ENCODE measurements at places on chromosomes 5 and 9. TPM values are rescaled to one million over a fixed set of nuclear protein-coding genes. Genes with fewer than 3 reads are reported as not detected.

DNA sequence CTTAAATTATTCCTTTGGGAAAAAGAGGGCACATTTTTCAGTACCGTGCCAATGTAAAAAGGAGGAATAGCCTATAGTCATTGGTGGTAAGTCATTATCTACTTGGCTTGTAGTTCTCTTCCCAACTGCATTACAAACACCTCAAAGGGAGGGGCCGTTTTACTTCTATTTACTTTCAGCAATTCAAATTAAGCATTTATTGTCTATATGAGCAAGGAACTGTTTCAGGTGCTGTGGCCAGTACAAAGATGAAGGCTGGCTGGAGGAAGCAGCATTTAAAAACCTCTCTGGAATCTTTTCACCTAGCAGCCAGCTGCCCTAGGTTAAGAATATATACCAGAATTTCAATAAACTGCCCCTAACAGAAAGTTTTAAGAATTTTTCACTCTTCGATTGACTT is 48.9 kb downstream of the SEMA6A start:
- H3K4me1 ChIP-seq, result no peaks in the 10 kb centered on the region
- H3K36me3 ChIP-seq, result no peaks in the 10 kb centered on the region
- H3K27ac ChIP-seq, result no peak overlapping the region
- H3K27me3 ChIP-seq, result no peaks in the 10 kb centered on the region
- no peak overlapping the region for H3K4me3 ChIP-seq

- H3K4me3 ChIP-seq, result no peak overlapping the region
- H3K27me3 ChIP-seq, result no peaks in the 10 kb centered on the region
- peak overlapping the region; percentile 43 for H3K27ac ChIP-seq
- no peaks in the 10 kb centered on the region for H3K36me3 ChIP-seq
- no peak for DNase-seq
These were observed 50.7 kb upstream of the RIC1 start for GRCh38 chr9:5578018-5578697.

MARCHF3 gene
- 17.4 TPM for polyA plus RNA-seq

BASP1 gene
- 21.4 TPM for polyA plus RNA-seq

PKD2L2 gene
- 0.74 TPM for polyA plus RNA-seq

- no peak for DNase-seq
- no peaks in the 10 kb centered on the region for H3K27me3 ChIP-seq
- no peak overlapping the region for H3K27ac ChIP-seq
- no peaks in the 10 kb centered on the region for H3K36me3 ChIP-seq
These were observed 76.1 kb downstream of the TLE1 start for GRCh38 chr9:81613002-81613812.

DNA sequence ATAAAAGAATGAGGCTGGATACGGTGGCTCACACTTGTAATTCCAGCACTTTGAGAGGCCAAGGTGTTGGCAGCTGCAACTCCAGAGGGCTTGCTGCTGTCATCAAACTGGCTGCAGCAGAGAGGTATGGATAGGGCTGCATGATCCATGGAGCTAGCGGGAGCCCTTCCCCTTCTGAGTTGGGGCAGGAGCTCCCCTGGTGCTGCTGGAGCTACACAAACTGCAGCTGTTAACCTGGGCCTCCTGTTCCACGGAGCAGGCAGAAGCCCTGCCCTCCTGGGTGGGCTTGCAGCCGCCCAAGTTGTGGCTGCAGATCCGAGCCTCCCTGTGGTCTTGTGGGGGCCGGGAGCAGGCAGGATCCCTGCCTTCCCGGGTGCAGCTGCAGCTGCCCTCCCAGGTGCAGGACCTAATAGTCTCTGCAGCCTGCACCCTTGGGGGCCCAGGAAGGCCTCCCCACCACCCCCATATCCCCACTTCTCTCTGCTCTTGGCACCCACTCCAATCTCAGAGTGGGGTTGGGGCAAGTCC is 15.8 kb downstream of the CDC25C start:
- H3K27ac ChIP-seq, result no peak overlapping the region
- no peak for DNase-seq
- no peaks in the 10 kb centered on the region for H3K4me1 ChIP-seq
- H3K4me3 ChIP-seq, result no peak overlapping the region
- H3K36me3 ChIP-seq, result no peaks in the 10 kb centered on the region
- no peaks in the 10 kb centered on the region for H3K27me3 ChIP-seq

PCDHGB5 gene
- polyA plus RNA-seq, result 2.3 TPM

DNA sequence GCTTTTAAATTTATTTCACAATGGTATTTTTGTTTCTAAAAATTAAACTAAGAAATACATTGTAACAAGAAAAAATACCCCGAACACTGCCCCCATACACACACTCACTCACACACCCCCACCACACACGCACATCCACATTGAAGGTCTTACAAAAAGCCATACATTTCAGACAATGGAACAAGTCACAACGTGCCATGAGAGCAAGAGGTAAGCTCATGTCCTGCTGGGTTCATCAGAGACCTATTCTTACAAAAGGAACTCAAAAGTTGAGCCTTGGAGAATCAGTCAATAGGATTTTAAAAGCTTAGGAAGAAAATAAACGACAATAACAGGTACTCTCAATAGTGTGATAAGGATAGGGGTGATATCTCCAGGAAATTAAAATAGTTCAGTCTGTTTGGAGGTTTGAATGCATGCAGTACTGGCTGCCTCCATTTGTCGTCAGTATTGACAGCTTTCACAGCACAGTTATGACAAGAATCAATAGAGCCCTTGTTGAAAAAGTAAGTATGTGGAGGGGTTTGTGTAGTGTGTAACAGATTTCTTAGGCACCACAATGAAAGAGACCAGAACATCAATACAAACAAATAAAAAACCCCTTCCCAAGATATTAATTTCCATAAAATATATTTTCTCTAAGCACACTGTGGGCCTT is 1826.2 kb upstream of the CDH6 start:
- no peak for DNase-seq
- H3K36me3 ChIP-seq, result no peaks in the 10 kb centered on the region
- no peak overlapping the region for H3K27ac ChIP-seq
- no peaks in the 10 kb centered on the region for H3K27me3 ChIP-seq
- H3K4me3 ChIP-seq, result no peak overlapping the region

DNA sequence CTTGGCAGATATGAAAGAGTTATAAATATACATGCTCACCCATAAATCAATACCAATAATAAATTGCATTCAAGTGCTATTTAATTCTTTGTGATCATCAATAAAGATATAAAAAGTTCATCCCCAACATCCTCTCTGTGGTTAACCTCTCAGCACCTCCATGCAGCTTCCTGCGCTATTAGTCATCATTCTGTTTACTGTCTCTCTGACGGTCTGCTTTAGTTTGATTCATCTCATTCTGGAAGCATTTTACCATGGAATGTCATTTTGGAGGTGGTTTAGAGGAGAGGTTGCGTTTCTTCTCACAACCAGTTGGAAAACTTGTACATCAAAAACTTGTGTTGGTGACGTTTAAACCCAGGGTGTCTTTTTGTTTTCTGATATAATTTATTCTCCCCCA is 486.6 kb downstream of the BRINP1 start:
- H3K4me1 ChIP-seq, result no peaks in the 10 kb centered on the region
- no peaks in the 10 kb centered on the region for H3K36me3 ChIP-seq
- H3K27me3 ChIP-seq, result no peaks in the 10 kb centered on the region
- no peak overlapping the region for H3K27ac ChIP-seq
- no peak for DNase-seq

DNA sequence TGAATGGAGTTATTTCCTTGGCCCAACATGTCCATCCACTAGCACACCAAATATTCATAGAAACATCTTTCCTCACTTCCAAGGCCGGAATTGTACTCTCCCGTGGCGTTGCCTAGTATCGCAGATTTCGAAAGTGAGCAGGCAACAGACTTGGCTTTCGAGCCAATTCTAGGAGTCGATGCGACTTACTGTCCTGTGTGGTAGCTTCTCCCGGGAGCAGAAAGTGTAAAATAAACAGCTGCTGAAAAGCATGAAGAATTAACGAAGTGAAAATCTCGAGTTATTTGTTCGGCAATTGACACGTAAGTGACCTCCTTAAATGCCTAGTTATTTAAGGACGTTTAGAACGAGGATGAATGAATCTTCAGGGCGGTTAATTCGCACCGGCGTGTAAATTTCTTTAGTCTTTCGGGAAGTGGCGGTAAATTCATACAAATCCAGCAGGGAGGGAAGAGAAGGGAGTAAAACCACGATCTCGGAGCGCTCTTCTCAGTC is 449 bp upstream of the PCSK5 start:
- no peaks in the 10 kb centered on the region for H3K36me3 ChIP-seq
- no peak for DNase-seq
- H3K4me3 ChIP-seq, result no peak overlapping the region
- no peak overlapping the region for H3K27ac ChIP-seq
- peaks cover 13% of the 10 kb centered on the region for H3K27me3 ChIP-seq

DNA sequence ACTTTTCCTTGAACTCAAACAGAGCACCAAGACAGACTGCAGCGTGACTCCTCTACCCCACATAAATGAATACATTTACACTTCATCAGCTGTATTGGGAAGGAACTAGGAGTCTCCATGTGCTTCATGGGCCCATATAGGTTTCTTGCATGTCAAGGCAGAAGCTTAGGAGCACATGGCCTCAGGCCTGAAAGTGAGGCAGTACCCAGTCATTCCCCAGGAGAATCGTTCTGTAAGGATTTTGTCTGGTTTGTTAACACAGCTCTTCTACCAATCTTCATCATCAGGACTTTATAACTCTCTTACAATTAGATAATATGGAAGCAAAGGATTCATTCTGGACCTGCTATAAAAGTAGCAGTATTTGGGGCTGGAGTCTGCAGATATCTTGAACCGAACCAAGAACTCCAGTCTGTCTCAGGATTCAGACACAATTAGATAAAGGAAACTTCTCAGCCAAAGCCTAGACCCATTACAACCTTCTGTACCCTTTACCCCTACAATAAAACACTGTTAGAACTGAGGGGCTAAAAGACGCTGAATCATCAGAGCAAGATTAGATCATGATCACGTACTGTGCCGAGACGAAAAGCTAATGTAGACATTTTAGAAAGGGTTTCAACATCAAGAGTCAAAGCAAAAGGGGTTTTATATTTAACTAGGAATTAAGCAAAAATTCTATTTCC is 385.5 kb upstream of the SLC30A5 start:
- H3K4me1 ChIP-seq, result peaks cover 21% of the 10 kb centered on the region
- DNase-seq, result no peak
- H3K27ac ChIP-seq, result no peak overlapping the region

DNA sequence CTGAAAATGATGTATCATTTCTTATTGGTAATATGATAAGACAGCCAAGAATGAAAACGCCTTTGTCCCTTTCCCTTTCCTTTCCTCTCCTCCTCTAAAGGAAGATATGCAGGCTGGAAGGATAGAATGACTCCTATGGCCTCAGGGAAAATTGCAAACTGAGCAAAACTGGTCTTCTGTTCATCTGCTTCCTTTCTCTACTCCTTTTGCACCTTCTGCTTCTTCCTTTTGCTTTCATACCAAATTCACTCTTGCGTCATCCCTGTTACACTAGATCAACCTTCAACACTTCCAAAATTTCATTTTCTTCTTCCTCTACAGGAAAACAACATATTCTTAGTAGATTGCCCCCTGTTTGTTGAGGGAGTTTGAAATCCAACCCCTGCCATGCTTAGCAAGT is 234.1 kb downstream of the ADAMTS6 start:
- no peaks in the 10 kb centered on the region for H3K36me3 ChIP-seq
- no peaks in the 10 kb centered on the region for H3K4me1 ChIP-seq
- H3K27ac ChIP-seq, result no peak overlapping the region
- no peak overlapping the region for H3K4me3 ChIP-seq

ESM1 gene
- not detected for polyA plus RNA-seq

DNA sequence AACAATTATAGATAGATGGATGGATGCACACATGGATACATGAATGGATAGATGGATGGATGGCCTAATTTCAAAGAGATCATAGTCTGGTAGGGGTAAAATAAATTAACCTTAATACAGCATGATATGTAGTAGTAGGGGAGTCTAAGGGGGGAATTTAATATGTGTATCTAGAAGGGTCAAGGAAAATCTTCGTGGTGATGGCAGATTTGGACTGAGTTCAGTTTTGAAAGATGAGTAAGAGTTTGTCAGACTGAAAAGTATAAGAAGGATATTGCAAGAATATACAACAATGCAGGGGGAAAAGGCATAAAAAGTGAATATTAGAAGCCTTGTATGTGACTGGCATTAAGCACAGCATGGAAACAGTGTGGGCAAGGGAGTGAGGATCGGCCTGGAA is 98.7 kb downstream of the ZNF462 start:
- no peaks in the 10 kb centered on the region for H3K36me3 ChIP-seq
- no peak overlapping the region for H3K4me3 ChIP-seq
- no peak overlapping the region for H3K27ac ChIP-seq
- DNase-seq, result no peak

DNA sequence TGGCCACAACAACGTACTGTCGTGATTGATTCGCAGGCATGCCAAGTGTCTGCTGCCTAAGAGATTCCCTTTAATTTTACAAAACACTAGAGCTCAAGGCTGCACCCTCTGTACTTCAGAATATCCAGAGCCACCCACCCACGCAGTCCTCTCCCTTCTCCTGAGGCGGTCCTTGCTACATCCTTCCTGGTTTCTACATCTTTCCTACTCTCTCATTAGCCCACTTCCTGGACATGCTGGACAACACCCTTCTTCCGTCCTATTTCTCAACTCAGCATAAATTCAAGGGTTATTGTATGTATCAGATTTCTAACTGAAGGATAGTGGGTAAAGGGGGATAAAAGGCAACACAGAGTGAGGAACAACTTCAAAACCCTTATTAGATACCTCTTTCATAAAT is 148.4 kb upstream of the MAP3K1 start:
- no peak overlapping the region for H3K27ac ChIP-seq
- no peak for DNase-seq
- no peak overlapping the region for H3K4me3 ChIP-seq
- H3K36me3 ChIP-seq, result no peaks in the 10 kb centered on the region
- peaks cover 19% of the 10 kb centered on the region for H3K4me1 ChIP-seq

CFAP90 gene
- polyA plus RNA-seq, result not detected

IRX1 gene
- polyA plus RNA-seq, result not detected

DNA sequence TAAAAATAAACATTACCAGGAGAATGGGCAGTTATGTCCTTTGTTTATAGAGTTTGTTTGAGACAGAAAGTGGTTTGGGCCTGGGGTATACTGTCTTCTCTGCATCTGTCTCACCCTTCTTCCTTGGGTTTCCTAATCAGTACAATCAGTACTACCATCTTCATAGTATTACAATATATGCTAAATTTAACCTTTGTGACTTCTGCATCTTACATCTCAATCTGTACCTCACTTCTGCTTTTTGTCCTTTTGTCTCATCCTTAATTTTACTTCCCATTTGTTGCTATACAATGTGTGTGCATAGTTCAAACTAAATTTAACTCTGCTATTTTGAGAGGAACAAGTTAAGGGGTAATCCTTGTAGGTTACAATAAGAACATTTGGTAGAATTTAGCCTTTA is 19.6 kb downstream of the FBXO38 start:
- no peaks in the 10 kb centered on the region for H3K36me3 ChIP-seq
- no peak for DNase-seq
- no peak overlapping the region for H3K4me3 ChIP-seq
- peaks cover 7% of the 10 kb centered on the region for H3K4me1 ChIP-seq

GRCh38 chr5:133205649-133206048 is 153.8 kb downstream of the HSPA4 start:
- H3K36me3 ChIP-seq, result no peaks in the 10 kb centered on the region
- H3K27ac ChIP-seq, result no peak overlapping the region
- no peak for DNase-seq
- no peaks in the 10 kb centered on the region for H3K4me1 ChIP-seq
